ENCODE measurements at places on chromosomes 16 and 17. TPM values are rescaled to one million over a fixed set of nuclear protein-coding genes. Genes with fewer than 3 reads are reported as not detected.
A peak's percentile ranks its signal among the peaks of the same experiment; 100 is the strongest.

SGSH gene
- total RNA-seq = 9.2 TPM

DNA sequence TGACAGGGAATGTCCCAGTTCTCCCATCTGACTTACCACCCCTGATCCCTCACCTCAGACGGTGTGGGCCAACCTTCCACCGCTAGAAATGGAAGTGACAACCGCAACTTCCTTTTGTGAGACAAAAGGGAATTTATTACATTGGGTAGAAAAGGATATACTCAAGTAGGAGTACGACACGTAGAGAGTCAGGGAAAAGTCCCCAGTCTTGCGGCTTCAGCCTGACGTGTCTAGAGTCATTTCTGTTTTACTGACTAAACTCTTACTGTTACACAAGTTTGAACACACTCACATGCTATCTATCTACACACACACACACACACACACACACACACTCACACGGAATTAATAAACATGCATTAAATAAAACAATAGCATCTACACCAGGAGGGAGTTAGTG, 178.9 kb downstream of the COPRS start:
- DNase-seq = no peak

- peak; percentile 67 for DNase-seq
These were observed 81.1 kb downstream of the ANKRD11 start for GRCh38 chr16:89409161-89409711.

FBXL16 gene
- under 0.01 TPM for total RNA-seq

DNA sequence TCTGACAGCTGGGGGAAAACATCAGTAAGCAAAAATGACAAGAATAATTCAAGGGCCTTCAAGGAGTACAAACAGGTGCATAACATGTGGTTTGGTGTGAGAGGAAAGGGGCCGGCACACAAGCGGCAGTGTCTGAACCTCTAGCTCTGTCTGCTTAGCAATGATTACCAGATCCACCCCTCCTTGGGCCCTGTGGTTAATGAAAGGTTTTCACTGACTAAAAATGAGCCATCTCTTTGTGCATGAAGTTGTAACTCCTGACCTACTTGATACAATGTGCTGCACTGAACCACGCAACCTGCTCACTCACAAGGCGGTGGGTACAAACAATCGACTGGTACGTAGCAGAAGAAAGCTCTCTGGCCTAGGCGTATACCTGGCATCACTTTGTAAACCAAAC, 15.1 kb downstream of the FAM117A start:
- DNase-seq = no peak

TBC1D3K gene
- total RNA-seq = not detected

CALB2 gene
- total RNA-seq = not detected

- DNase-seq = no peak
These were observed 452.4 kb upstream of the C16orf82 start for GRCh38 chr16:26614237-26614841.

HLF gene
- not detected for total RNA-seq

DNA sequence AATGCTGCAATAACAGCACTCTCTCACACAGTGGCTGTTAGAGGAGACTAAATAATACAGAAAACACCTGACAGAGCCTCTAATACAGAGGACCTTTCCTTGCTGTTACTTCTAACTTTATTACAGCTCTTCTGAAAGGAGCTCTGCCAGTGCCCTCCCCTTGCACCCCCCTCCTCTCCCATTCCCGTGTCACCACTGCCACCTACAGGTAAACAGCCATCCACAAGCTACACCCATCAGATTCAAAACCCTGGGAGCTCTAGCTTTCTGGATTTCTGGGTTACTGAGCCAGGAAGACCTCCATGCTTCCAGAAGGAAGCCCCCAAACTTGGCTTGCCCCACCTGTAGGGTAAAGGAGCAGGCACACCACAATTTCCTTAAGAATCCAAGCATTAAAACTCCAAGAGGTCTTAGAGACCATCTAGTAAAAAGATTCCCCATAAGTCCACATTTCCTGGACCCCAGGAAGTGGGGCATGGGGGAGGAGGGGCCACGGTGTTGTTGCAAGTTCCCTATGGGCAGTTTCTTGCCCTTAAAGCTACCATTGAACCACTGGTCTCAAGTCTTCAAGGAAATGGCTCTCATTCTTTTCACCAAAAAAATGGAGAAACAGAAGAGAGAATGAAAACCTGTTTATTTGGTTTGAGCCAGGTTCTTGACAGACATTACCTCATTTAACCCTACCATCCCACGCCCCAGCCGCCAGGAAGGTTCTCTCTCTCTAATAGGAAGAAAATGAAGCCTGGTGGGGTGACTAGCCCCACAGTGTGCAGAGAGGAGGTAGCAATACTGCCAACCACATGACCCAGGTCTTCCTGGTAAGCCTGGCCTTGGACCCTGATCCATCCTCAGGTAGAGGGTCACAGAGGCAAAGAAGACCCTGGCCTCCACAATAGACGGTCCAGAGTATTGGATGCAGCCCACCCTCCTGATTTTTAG, 52.8 kb downstream of the TOM1L2 start:
- peak; percentile 88 for DNase-seq

DNA sequence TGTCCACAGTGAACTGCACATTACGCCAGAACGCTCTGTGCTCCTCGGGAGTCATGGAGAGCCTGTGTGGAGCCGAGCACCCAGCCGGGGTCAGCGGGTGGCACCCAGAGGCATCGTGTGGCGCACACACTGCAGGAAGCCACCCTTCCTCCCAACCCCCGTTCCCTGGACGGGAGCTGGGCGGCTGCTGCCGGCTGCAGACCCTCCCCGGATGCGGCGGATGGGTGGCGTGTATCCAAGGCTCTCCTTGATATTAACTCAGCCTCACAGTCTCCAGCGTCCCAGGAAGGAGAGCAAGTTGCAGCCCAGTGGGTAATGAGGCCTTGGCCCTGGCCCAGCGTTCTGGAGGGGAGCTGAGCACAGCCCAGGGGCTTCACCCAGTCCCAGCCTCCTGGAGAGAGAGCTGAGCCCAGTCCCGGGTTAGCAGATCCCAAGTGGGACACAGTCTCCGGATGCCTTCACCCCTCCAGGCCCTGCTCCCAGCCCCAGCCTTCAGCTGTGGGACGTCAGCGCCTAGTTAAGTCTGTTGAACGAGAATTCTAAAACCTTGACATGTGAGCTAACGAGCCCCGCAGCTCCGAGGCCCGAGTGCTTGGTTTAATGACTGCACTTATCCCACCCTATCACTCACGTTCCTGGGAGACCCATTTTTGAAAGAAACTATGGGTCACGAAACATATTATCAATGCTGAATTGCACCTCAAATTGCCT, 86.6 kb downstream of the TBC1D16 start:
- DNase-seq = no peak

DNA sequence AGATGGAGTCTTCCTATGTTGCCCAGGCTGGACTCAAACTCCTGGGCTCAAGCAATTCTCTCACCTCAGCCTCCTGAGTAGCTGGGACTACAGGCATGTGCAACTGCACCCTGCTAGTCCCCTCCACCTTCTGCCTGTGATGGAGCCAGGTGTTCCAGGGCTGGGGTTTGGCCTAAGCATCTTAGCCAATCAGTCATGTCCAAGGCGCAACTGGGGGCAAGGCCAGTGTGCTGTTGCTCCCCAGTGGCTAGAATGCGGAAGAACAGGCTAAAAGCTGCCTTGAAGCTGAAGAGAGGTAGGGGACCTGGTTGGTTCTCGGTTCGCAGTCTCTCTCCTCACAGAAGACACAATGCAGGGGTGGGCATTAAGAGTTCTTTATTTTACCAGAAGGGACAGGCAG, 18.6 kb downstream of the FLOT2 start:
- peak; percentile 46 for DNase-seq

CLDN7 gene
- 7.0 TPM for total RNA-seq

DNA sequence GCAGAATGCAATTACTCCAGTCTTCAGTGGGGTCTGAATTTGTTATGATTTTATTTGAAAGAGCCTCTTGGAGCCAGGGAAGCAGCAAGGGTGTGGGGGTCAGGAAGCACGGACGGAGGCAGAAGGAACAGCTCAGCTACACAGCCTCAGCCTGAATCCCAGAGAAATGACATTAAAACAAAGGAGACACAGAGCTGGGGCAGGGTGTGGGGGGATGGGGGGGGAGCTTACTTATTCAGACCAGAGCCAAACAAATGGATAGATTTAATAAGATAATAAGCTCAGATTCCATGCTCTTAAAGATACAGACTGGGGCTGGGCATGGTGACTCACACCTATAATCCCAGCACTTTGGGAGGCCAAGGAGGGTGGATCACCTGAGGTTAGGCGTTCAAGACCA, 195.3 kb downstream of the ZNF423 start:
- DNase-seq = no peak

GRCh38 chr17:5583426-5584382, 605 bp downstream of the NLRP1 start:
- no peak for DNase-seq

DNA sequence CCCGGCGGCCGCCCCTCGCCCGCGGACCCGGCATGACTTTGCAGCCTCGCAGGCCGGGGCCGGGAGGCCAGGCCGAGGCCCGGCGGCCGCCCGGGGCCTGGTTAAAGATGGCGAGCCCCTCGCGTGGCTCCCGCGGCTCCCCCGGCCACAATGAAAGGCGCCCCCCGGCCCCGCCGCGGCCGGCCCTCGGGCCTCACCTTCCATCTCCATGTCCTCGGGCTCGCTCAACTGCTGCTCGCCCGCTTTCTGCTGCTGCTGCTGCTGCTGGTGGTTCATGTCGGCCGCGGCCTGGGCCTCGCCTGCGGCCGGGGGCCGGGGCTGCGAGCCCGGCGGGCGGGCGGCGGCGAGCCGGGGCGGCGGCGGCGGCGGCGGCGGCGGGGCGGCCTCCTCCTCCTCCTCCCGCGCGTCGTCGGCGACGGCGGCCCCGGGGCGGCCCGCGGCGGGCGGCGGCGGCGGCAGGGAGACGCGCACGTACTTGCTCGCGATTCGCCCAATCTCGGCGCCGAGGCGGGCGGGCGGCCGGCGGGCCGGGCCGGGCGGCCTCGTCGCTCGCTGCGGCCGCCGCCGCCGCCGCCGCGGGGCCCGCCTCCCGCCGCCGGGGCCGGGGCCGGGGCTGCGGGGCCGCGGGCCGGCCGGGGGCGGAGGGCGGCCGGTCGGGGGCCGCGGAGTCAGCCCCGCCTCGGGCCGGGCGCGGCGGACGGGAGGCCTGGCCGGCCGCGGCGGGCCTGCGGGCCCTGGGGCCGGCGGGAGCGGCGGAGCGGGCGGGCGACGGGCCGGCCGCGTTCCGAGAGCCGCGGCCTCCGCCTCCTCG, 491 bp downstream of the USP7 start:
- DNase-seq = peak; percentile 59

CSF3 gene
- total RNA-seq = not detected

DNA sequence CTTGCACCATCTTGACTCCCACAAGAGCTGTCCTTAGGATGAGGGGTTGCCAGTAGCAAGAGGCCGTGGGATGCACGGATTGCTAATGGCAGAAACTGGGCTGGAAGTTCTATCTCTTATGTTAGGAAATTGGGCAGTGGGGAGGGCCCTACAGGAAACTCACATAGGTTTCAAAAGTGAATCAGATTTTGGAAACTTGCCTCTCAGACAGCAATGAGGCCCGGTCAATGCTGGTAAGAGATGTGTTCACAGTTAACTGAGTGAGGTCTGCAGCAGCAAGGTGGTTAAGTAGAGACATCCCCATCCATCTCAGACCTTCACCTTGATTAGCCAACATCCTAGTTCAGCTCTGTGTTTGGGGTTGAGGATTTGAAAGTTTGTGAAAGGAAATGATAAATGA, 164.7 kb downstream of the ABCA8 start:
- no peak for DNase-seq

GLTPD2 gene
- not detected for total RNA-seq

DNA sequence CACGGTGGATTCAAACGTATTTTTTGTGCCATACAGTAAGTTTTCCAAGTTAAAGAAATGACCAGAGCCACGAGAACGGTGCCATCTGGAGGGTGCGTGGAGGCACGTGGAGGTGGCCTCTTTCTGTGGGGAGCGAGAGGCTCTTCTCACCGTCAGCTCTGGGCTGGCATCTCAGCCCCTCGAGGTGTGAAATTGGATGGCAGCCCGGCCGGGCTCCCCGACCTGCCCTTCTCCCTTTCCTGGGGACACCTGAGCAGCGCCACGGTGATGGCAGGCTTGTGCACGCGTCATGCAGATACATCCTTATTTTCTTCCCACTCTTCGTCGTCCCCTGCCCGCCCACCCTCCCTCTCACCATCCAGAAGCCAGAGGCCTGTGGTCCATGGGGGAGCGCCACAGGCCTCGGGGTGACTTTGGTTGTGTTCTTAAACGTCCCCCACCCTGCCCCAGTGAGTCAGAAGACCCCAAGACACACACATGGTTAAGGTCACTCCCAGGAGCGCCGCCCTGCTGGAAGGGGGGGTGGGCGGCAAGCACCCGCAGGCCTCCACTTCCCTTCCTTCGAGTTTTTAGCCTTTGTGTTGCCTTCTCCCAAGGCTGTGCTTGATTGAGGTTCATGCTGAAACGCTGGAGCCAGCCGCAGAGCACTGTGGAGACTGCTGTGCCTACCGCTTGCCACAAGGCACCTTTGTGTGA, 109.4 kb downstream of the BANP start:
- DNase-seq = no peak

SLC35G6 gene
- total RNA-seq = not detected

DNA sequence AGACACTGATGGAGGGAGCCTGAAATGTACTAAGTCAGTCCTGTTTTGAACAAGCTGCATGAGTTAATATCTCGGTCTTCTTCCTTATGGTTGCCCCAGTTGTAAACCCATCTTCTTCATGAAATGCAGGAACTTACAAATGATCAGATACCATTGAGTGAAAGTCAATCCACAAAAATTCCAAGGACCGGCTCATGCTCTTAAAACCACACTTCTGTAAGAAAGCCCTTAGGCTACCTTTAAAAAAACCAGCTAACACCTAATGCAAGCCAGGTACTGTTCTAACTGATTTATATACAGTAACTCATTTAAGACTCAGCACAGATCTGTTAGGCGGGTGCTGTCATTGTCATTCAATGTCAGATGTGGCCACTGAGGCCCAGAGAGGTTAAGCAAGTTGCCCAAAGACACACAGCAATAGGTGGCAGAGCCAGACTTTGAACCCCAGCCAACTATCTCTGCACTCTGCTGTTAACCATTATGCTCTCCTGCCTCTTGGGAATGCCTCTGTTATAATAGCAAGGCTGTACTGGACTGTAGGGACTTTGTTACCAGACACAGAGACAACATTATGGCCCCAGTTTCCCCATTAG, 93.4 kb downstream of the C16orf95 start:
- no peak for DNase-seq

DNA sequence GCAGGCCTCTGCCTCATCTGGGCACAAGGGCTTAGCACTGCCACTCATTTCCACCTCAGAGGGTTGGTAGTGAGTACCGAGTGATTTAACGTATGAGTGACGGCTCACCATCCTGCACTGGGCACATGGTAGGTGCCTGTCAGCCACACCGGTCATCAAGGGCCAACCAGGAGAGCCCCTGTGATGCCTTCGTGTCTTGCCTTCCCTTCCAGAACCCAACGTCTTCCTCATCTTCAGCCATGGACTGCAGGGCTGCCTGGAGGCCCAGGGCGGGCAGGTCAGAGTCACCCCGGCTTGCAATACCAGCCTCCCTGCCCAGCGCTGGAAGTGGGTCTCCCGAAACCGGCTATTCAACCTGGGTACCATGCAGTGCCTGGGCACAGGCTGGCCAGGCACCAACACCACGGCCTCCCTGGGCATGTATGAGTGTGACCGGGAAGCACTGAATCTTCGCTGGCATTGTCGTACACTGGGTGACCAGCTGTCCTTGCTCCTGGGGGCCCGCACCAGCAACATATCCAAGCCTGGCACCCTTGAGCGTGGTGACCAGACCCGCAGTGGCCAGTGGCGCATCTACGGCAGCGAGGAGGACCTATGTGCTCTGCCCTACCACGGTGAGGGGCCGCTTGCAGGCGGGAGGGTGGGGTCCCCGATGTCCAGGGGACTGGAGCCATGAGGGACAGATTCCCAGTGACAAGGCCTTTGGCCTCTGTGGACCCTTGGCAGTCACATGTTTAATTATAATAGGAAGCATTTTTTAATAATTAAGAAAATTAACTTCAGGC, 37.1 kb downstream of the MRC2 start:
- DNase-seq = no peak

- DNase-seq = no peak
These were observed 57.7 kb upstream of the MAP3K14 start for GRCh38 chr17:45374501-45374900.

All from lung microvascular endothelial cell (primary cell).